ENCODE measurements at places on chromosomes 12 and 14.

GRCh38 chr12:121986489-121987245 lies 35.0 kb upstream of the BCL7A start:
- DNase-seq: no peak

GRCh38 chr14:52077256-52077979 lies 8.6 kb upstream of the NID2 start:
- DNase-seq: no peak

GRCh38 chr14:23645812-23646647 lies 9.9 kb downstream of the DHRS2 start:
- no peak for DNase-seq

DNA sequence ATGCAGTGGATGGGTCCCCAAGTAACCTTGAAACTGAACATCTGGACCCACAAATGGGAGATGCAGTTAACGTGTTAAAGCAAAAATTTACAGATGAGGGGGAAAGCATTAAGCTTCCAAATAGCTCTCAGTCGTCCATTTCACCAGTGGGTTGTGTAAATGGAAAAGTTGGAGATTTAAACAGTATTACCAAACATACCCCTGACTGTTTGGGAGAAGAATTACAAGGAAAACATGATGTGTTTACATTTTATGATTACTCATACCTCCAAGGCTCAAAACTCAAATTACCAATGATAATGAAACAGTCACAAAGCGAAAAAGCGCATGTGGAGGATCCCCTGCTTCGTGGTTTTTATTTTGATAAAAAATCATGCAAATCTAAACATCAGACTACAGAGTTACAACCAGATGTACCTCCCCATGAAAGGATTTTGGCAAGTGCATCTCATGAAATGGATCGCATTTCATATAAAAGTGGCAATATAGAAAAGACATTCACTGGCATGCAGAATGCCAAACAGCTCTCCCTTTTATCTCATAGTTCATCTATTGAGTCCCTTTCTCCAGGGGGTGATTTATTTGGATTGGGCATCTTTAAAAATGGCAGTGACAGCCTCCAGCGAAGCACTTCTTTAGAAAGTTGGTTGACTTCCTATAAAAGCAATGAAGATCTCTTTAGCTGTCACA lies 116.6 kb upstream of the NPAS3 start:
- no peak for DNase-seq

DNA sequence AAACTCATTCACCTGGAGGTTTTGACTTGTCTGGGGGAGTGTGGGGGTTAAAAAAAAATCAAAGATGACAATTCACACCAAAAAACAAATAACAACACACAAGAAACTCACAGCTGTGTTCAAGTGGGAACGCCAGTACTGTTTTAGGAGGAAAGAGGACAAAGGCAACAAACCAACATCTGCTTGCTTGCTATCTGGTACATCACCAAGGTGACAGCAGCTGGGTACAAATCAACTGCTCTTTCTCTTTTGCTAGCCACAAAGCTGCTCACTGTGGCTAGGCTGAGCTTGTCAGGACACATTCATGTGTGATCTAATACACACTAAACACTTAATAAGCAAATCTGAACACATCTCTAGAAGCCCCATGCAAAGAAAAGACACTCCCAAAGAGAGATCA lies 128.0 kb upstream of the RAP1B start:
- no peak for DNase-seq
